Sigmoid colon (tissue), 7 donors: ENCODE measurements at places on chromosomes 6 and 20. TPM values are rescaled to one million over a fixed set of nuclear protein-coding genes. Genes with fewer than 3 reads are reported as not detected.

DNA sequence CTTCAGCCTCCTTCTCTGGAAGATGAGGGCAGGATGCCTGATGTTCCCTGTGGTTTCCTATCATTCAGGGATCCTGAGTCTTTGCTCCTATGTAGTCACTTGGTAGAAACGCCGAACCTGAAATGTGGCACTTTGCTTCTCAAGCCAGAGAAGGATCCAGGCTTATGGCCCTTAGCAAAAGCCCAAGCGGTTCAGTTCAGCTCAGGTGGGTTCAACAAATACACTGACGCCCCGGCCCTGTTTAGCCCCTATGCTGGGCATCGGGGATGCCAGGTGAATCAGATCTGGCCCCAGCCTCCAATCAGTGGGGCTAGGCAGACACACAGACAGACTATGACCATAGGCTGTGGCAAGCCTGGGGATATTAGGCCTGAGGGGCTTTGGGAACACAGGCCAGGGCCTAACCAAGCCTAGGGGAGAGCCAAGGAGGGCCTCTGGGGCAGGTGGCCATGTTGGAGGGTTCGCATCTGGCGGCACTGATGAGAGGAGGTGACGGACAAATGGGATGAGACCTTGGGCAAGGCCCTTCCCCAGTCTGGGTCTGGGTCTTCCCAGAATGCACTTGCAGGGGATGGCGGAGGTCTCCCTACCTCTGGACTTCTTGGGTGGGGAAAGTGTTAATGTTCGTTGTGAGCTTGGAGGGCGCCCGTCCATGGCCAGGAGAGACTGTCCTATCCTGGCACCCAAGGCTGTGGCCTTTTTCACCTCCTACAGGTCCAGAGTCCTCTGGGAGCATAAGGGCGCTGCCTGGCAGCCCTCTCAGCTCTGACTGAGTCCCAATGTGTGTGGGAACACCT lies 17.6 kb upstream of the SRC start:
- no peak for DNase-seq

DNA sequence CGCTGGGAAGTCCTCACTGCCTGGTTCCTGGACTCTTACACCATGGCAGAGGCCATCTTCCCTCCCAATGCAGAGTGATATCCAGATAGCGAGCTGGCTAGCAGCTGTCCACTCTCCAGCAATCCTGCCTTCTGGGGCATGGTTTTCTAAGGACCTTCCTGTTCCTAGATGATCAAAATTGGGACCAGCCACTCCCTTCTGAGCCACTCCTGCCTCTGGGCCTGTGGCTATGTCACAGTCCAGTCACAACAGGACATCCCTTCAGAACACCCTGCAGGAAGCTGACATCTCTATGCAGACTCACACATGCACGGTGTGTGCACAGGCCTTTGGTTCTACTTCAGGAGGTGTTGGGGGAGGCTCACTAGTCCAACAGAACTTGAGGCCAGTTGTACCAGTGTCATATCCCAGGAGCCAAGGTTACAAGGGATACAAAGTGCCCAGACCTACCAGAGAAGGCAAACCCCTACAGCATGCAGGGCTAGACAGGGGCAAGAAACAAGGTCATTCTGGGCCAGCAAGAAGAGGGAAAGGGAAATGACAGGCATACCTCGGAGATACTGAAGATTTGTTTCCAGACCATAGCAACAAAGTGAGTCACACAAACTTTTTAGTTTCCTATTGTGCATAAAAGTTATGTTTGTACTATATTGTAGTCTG lies 2.7 kb upstream of the MCCD1 start:
- no peak for DNase-seq

GRCh38 chr6:146916435-146917025 lies 287.7 kb upstream of the STXBP5 start:
- DNase-seq, result no peak

DNA sequence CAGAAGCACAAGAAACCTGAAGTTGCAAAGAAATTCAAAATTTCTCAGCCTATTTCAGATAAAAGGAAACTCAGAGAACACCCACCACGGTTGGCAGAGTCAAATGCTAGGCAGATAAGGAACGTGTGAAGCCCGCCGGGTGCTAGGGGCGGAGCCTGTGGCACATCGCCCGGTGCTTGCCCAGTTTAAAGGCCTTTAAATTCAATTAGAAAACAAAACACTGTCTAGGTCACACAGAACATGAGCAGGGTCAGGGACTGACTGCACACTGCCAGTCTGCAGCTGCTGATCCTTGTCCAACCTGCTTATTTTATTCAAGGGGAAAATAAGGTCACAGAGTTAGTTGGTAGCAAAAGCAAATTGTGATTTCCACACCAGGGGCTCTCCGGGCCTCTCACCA lies 75.8 kb downstream of the PSMG4 start:
- DNase-seq, result no peak

GRCh38 chr20:33654680-33655161 lies 7.4 kb upstream of the C20orf144 start:
- DNase-seq, result peak; percentile 65

DNA sequence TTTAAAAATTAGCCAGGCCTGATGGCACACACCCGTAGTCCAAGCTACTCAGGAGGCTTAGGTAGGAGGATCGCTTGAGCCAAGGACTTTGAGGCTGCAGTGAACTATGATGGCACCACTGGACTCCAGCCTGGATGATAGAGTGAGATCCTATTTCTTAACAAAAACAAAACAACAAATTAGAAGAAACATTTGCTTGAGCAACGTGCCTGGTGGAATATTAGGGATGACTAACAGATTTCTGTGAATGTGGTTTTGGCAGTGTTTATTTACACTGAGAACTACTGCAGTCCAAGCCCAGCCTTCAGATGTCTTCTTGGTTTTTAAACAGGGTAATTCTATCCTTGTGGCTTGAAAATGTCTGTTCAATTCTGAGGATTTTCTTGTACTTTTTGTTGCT lies 9.2 kb downstream of the PPP1R3G start:
- DNase-seq, result no peak

The NEURL2 gene
- 18.9 TPM for total RNA-seq

DNA sequence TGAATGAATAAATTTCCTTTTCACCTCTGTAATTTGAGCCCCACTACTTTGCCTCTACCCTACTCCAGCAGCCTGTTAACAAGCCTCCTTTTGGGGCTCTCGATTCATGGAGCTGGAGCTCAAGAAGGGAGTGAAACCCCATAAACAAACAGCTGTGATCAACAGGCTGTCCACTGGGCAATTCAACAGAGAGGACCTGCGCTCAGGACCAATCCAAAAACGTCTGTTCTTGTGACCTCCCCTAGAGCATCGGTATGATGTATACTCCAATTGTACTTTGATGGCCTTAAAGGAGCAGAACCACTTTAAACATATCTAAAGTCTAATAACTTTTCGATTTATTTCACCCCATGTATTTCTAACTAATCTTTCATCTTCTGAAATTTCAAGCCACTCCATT lies 37.4 kb downstream of the HIVEP2 start:
- DNase-seq, result no peak

GRCh38 chr20:36821964-36822437 lies 48.4 kb upstream of the DSN1 start:
- DNase-seq, result no peak

The RAET1L gene
- not detected for total RNA-seq

DNA sequence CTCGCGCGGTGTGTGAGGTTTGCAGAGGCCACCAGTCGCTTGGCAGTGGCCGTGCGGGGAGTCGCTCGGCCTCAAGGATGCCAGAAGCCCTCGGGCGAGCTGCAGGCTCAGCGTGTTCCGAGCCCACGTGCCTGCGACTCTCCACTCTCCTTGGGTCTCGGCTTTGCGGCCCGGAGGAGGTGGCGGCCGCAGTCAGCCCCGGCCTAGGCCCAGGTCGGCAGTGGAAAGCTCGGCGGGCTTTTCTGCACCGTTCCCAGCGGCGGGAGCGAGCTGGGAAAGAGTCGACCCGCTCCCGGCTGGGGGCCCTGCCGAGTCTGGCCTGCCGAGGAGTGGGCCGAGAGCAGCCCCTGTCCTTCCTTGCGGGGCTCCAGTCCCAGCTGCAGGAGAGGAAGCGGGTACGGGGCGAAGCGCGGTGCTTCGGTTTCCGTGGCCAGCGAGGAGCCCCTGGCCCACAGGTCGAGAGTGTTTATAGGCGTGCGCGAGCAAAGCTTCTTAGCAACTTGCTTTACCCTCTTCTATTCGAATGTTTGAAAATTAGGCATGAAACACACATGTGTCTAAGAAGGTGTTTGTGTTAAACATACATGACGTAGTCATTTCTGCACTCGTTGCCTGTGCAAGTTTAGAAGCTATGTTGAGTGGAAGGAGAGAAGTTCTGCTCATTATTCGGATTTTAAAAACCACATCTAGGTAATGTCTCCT lies 5.6 kb downstream of the FOXC1 start:
- no peak for DNase-seq

GRCh38 chr6:134870677-134871498 lies 79.0 kb downstream of the ALDH8A1 start:
- DNase-seq, result no peak

The SLC32A1 gene
- total RNA-seq, result not detected

The HLA-DOB gene
- 1.8 TPM for total RNA-seq

- DNase-seq, result no peak
Measured at GRCh38 chr20:10520528-10520927, 85.4 kb downstream of the SLX4IP start.

DNA sequence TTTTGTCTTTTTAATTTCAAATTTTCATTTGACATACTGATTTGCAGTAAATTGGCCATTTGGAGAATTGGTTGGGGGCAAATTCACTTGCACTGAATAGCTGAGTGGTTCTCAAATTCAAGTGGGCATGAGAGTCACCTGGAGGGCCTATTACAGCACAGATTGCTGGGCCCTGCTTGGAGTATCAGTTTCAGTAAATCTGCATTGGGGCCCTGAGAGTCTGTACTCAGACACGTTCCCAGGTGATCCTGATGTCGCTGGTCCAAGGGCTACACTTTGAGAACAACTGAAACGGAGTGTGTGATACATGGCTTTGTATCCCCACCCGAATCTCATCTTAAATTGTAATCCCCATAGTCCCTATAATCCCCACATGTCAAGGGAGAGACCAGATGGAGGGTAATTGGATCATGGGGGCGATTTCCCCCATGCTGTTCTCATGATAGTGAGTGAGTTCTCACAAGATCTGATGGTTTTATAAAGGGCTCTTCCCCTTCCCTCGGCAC lies 115.9 kb downstream of the KLHL32 start:
- DNase-seq, result no peak

GRCh38 chr20:45294003-45294368 lies 12.7 kb upstream of the RBPJL start:
- no peak for DNase-seq

The COL12A1 gene
- total RNA-seq, result 328 TPM

GRCh38 chr6:34829137-34829536 lies 37.3 kb downstream of the BLTP3A start:
- DNase-seq, result no peak

DNA sequence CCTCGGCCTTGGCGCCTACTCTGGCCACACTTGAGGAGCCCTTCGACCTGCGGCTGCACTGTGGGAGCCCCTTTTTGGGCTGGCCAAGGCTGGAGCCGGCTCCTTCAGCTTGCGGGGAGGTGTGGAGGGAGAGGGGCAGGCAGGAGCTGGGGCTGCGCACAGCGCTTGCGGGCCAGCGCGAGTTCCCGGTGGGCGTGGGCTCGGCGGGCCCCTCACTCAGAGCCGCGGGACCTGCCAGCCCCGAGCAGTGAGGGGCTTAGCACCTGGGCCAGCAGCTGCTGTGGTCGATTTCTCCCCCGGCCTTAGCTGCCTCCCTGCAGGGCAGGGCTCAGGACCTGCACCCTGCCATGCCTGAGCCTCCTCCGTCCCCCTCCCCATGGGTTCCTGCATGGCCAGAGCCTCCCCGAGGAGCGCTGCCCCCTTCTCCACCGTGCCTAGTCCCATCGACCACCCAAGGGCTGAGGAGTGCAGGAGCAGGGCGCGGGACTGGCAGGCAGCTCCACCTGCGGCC lies 136.8 kb downstream of the EPHA7 start:
- DNase-seq, result peak; percentile 56

DNA sequence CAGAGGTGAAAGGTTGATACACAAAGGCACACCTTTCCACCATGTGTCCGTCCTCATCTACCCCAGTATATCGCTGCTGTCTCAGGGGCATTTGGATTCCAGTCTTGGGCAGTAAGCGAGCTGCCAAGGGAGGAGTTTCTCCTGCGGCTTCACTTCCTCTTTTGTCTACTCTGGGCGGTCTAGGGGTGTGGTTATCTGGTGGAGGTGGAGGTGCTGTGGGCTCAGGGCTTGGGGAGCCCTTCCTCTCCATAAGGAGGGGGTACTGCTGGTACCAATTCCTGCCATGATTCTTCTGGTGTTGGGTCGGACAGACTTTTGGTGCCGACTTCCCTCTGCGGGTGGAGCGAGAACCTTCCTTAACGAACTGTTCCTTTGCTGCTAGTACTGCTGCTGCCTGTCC lies 31.9 kb upstream of the FABP7 start:
- DNase-seq, result no peak

- no peak for DNase-seq
Measured at GRCh38 chr6:31702405-31702818, 712 bp downstream of the ABHD16A start.

The EYS gene
- total RNA-seq, result not detected

The HLA-E gene
- total RNA-seq, result 364 TPM

DNA sequence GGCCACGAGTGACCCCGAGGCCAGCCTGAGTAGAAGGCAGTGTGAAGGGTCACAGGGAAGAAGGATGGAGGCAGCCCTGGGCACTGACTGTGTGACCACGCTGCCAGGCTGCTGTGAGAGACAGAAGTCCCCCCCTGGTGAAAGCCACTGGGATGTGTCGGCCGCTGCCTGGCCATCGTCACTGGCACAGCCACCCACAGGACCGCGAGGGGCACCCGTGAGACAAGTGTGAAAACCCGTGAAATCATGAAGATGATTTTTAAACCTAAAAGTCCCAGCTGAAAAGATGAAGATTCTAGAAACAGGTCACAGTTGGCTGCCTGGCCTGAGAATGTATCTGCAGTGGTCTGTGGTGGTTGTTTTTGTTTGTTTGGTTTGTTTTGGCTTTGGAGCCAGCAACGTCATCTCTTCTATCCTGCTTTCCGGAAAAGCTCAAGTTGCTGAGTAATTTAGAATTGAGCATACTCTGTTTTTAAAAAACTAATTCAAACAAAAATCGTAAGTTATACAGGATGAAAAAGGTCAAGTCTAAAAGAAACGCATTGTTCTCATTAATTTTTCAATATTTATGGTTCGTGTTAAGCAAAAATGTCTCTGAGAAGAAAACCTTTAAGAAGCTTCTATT lies 94.7 kb downstream of the HUS1B start:
- DNase-seq, result no peak

DNA sequence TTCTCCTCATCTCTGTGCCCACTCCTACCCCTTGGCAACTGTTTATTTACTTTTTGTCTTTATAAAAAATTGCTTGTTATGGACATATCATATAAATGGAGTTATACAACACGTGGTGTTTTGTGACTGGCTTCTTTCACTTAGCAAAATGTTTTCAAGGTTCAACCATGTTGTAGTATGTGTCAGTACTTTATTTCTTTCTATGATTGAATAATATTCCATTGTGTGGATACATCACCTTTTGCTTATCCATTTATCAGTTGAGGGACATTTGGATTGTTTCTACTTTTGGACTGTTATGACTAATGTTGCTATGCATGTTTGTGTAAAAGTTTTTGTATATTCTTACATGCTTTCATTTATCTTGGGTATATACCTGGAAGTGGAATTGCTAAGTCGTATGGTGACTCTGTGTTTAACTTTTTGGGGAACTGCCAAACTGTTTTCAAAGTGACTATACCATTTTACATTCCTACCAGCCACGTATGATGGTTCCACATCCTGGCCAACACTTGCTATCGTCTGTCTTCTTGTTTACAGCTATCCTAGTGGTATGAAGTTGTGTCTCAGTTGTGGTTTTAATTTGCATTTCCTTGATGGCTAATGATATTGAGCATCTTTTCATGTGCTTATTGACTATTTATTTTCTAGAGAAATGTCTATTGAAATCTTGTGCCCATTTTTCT lies 84.4 kb downstream of the SLX4IP start:
- DNase-seq, result no peak

The FAM162B gene
- total RNA-seq, result 4.6 TPM

The RIN2 gene
- total RNA-seq, result 54.2 TPM

The HLA-DOA gene
- 1.5 TPM for total RNA-seq
